Naive thymus-derived CD4-positive, alpha-beta T cell (primary cell): ENCODE measurements at places on chromosomes 2 and 18.
A peak's percentile ranks its signal among the peaks of the same experiment; 100 is the strongest.

- no peak for DNase-seq
Observed at GRCh38 chr2:145190031-145190703, 670.2 kb upstream of the ZEB2 start.

- DNase-seq = no peak
Observed at GRCh38 chr2:156327835-156328695, 4.5 kb downstream of the NR4A2 start.

DNA sequence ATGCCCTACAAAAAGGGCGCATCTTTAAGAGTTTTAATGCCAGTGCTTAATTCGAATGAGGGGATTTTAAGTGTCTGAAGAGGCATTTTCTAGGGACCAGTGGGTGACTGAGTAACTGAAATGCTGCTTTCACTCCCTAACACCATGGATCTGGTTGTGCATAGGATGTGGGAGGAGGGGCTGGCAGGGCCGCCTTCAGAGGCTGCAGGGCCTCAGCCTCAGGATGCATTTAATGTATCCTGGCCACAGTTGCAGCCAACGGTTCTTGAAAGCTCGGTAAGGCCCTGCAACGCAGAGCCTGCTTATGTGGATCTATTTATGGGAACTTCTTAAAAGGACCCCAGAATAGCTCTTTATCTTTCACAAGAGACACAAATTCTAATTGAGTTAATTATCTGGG lies 25.8 kb upstream of the IL18RAP start:
- DNase-seq = no peak

GRCh38 chr2:136021976-136022375 lies 36.5 kb upstream of the DARS1 start:
- no peak for DNase-seq

GRCh38 chr2:12177455-12178288 lies 431.2 kb downstream of the LPIN1 start:
- DNase-seq = no peak

DNA sequence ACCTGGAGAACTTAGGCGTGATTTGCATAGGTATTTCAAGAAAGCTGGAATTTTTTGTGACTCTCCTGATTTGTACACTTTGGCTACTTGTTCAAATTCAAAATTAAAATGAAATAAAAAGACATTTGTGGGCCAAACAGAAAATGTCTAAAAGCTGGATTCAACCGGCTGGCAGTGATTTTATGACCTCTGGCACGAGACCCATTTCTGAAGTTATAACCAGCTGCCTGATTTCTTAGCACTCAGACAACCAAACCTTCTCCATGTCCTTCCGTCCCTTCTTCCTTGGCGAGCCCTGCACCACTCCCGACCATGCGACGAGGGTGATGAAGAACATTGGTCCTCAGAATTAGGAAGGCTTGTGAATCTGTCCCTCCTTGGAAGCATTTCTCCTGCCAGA lies 19.7 kb downstream of the PKDCC start:
- DNase-seq = no peak

- no peak for DNase-seq
Observed at GRCh38 chr2:19332503-19332902, 25.9 kb downstream of the OSR1 start.

- no peak for DNase-seq
Observed at GRCh38 chr18:57741273-57741672, 61.8 kb downstream of the ATP8B1 start.

DNA sequence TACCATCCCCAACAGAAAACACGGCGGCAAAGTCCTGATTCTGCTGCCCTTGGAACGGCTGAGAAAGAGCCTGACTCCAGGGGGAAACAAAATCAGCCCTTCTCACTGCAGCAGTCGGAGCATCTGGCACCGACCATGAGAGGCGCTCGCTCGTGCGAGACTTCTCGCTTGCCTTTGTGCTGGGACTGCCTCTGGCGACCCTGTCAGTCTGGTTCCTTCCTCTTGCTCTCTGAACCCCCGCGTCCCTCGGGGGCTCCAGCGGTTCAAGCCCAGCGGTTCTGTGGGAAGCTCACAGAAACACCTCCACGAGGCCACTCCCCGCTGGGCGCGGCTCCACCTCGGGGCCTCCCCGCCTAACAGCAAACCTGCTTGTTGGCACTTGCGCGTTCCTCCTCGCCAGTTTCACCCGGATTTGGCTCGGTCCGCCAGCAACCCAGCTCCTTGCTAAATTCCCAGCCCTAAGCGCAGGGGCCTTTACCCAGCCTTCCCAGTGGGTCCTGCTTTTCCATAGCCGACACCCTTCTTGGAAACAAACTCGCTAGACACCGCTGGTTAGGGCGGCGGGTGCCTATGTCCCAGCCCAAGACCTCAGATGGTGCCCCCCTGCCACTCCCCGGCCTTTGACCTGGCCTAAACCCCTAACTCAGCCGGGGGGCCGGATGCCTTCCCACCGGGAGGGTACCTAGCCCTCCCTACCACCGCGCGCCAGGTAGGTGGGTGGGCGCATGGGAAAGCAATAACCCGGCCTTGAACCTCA lies 2.2 kb downstream of the RND3 start:
- DNase-seq = no peak

DNA sequence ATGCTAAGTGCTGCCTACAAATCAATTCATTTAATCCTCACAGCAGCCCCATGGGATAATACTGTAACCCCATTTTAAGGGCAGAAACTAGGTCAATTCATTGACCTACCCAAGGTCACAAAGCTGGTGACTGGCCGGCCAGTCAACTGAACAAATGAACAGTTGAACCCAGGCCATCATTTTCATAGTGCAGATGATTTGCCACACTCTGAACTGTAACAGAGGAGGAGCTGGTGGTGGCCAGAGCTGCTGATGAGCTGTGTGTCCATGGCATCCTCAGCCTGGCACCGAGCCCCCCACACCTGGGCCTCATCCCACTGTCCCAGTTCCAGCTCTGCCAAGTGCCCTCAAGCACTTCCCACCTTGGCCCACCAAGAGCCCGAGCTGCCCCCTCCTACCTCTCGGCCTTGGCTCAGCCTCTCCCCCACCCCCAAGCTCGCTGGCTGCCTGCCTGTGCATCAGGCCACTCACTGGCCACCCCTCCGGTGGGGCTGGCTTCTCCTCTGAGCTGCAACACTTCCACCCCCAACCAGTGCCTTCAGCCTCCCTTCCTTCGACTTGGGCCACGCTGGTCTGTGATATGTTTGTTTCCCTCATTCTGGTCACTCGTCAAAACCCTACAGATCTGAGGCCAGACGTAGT lies 58.4 kb downstream of the ATOH8 start:
- DNase-seq = no peak

GRCh38 chr2:79835911-79836310 lies 323.1 kb downstream of the CTNNA2 start:
- DNase-seq = no peak

GRCh38 chr2:72012886-72013574 lies 134.6 kb downstream of the CYP26B1 start:
- no peak for DNase-seq

GRCh38 chr18:12699747-12700146 lies 2.8 kb downstream of the CEP76 start:
- DNase-seq = no peak

DNA sequence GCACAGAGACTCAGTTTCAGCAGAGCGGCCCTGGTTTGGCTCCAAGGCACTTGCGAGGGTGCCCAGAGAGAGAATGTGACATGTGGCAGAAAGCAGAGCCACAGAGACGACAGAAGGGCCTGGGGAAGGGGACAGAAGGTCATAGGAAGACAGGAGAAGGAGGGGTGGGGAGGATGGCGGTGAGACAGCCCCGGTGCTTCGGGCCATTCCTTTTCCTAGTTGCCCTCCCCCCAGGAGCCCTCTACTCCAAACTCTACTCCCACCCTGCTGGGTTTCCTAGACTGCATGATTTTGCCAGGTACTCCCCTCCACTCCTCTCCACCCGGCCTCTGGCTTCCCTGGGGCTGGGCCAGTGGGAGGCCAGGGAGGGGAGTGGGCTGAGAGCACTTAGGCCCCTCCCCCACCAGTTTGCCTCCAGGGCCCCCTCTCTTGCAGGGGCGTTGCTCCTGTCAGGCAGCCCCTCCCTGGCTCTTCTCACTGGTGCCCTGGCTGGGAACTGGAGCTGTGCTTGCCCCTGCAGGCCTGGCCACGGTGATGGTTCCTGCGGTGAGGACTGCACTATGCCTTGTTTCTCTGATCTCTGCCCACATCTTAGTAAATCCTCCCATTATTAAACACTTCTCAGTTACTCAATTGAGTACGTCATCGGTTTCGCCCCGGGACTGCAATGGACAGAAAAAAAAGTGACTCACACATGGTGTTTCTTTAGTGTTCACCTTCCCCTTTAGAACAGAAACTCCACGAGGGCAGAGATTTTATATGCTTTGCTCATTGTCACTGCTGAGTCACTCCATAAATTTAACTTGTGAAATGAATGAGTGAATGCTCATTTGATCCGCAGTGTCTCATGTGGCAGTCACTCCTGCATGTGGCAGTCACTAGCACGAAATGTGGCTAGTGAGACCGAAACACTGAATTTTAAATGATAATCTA lies 58.7 kb upstream of the SP3 start:
- DNase-seq = no peak

- DNase-seq = no peak
Observed at GRCh38 chr2:160137464-160137863, 62.6 kb downstream of the ITGB6 start.

DNA sequence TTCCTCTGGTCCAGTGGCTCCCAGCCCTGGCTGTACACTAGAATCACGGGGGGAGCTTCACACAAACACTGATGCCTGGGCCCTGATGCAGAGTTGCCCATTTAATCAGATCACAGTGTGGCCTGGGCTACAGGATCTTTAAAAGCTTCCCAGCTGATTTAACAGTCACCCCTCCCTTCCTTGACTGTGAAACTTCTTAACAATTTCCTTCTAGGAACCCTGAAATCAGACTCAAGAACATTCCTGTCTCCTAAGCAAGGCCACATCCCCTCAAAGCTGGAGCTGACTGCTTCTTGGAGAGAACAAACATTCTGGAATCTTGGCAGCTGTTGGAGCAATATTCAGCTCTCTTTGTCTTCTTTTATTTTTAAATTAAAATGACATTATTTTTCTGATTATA lies 88.7 kb downstream of the ADD2 start:
- DNase-seq = no peak

GRCh38 chr2:205802941-205803340 lies 120.6 kb downstream of the NRP2 start:
- DNase-seq = no peak

- no peak for DNase-seq
Observed at GRCh38 chr2:213238753-213239495, 45.3 kb upstream of the SPAG16 start.

GRCh38 chr2:114651933-114652332 lies 209.5 kb downstream of the DPP10 start:
- no peak for DNase-seq

DNA sequence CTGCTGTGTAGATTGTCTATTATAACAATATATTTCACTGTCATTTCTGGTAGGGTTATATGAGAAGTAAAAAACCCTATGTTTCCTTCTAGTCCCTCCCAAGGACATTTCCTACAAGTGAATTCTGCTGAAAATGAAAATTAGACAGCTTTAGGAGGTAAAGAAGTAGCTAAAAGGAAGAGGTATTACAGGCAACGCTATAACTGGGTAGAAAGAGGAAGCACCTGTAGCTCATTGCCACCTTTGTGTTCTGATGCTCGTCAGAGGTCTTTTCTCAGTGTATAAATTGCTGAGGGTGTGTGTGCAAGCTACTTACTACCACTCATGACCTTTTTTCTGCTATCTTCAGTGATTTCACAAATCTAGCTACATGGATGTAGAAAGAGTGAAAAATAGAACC lies 1.4 kb downstream of the DNAJC10 start:
- DNase-seq = no peak

GRCh38 chr2:204108330-204108751 lies 171.8 kb downstream of the ICOS start:
- DNase-seq = peak; percentile 49

DNA sequence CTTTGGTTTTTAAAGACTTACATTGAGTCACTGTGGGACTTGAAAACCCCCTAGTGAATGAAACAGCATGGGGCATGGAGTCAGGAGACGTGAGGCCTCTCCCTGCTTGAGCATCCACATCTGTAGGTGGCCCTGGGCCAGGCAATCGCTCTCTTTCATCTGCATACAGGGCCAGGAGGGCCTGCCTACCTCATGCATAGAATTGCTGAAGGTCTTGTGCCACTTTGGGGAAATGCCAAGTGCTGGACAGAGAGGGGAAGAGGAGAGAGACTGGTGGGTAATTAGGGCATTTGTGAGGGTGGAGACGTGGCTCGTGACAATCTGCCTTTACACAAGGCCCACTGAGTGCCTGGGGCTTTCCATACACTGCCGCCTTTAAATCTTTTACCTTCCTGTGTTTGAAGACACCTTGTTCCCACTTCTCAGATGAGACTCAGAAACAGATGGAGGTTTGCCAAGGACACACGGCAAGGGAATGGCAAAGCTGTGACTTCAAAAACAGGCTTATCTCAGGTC lies 322.2 kb upstream of the HS6ST1 start:
- DNase-seq = no peak

DNA sequence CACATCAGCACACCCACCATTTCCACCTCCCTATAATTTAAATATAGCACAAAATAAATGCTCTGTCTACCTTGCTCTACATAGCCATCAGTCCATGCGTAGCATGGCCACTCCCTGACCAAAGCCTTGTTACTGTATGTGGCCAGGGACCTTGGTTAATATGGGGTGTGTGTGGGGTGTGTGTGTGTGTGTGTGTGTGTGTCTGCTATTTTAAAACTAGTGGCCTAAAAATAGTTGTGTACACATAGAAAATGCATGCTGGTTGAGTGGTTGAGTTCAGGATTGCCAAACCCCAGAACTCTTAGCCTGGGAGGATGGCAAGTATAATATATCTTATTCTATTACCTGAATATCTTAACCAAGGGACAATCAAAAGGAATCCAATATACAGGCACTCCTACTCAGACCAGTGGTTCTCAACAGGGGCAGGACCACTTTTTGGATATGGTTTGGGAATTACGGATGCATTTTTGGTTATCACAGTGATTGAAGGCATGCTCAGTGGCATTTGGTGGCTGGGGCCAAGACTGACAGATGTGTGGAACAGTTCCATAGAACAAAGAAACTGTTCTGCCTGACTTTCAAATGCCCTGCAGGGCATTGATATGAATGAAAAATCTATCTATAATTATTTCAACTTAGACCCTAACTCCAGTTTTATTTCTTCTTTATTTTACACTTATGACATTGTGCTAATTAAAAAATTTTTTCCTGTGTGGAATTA lies 72.3 kb upstream of the PSME4 start:
- no peak for DNase-seq

DNA sequence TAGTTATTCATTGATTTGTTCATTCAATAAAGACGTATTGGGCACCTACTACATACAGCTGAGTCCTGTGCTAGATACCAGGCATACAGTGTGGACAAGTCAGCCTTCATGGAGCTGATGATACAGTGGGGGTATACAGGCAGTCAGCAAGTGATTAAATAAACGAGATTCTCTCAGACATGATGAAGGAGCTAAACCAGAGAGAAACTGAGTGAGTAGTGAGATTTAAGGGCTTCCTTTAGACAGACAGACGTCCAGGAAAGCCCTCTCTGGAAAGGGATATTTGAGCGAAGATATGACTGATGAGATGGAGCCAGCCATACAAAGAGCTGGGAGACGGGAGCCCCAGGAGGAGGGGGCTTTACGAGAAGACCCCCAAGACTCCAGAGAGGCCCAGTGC lies 122.6 kb upstream of the MYCN start:
- no peak for DNase-seq

- DNase-seq = no peak
Observed at GRCh38 chr18:10265560-10266333, 188.7 kb upstream of the APCDD1 start.
